ENCODE measurements at places on chromosomes 2 and 18.

GRCh38 chr18:7568426-7568825 is 1.3 kb downstream of the PTPRM start:
- DNase-seq: peak; percentile 21

- DNase-seq: no peak
Observed at GRCh38 chr2:157698430-157698829, 69.8 kb upstream of the ACVR1C start.

- no peak for DNase-seq
Observed at GRCh38 chr2:27991146-27991545, 100.6 kb downstream of the BABAM2 start.

- no peak for DNase-seq
Observed at GRCh38 chr2:113799375-113799774, 42.9 kb upstream of the SLC35F5 start.

GRCh38 chr2:26671691-26672090 is 20.8 kb upstream of the KCNK3 start:
- no peak for DNase-seq

DNA sequence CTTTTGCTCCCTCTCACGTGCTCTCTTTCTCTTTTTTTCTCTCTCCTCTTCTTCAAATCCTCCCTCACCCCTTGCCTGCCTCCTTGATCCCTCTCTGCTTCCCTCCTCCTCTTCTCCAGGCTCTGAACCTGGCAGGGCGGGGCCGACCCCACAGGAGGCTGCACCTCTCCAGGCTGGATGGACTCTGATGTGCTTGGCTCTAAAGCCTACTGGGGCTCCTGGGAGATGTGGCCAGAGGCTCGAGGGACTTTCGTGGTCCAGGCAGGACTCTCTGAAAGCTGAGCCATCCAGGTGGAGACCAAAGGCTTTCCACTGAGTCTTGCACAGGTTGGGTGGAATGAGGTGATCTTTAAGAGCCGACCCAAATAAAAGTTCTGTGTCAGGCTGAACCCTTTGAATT is 25.4 kb downstream of the DYSF start:
- no peak for DNase-seq

DNA sequence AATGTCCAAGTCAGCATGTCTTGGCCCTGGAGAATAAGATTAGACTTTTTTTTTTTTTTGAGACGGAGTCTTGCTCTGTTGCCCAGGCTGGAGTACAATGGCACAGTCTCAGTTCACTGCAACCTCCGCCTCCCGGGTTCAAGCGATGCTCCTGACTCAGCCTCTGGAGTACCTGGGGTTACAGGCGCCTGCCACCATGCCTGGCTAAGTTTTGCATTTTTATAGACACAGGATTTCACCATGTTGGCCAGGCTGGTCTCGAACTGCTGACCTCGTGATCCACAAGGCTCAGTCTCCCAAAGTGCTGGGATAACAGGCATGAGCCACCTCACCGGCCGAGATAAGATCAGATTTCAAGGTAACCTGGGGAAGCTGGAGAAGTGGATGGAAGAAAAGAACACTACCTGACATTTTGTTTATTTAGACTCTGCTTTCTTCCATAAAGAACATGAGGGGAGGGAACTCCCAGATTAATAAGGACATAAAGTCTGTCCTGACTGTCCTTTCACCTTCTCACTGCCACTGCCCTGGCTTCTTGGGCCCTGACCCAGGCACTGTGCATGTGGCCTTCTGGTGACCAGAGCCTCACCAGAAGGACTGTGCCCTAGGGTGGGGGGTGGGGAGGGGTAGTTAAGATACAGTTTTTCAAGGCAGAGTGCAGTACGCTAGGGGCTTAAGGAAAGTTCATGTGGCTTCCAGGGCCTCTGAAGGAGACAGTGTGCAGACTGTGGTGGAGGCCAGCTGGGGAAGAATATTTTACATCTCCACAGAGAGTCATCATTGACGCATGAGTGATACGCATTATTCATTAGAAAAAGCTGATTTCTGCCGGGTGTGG is 4.8 kb upstream of the IMPA2 start:
- no peak for DNase-seq

- no peak for DNase-seq
Observed at GRCh38 chr2:84833481-84834150, 47.3 kb downstream of the TRABD2A start.

GRCh38 chr2:109144721-109145120 is 15.7 kb downstream of the SH3RF3 start:
- no peak for DNase-seq

GRCh38 chr2:132911726-132912724 is 242.0 kb upstream of the LYPD1 start:
- DNase-seq: no peak

DNA sequence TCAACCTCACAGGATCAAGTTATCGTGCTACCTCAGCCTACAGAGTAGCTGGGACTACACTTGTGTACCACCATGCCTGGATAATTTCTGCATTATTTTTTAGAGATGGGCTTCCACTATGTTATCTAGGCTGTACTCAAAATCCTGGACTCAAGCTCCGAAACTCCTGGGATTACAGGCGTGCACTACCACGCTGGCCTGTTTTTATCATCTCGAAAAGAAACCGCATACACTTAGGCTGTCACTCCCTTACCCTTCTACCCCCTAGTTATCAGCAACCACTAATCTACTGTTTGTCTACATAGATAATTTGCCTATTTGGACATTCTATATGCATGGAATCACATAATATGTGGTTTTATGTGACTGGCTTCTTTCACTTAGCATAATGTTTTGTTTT is 8.5 kb upstream of the PUM2 start:
- DNase-seq: no peak
